ENCODE measurements at places on chromosomes 3 and 15.

DNA sequence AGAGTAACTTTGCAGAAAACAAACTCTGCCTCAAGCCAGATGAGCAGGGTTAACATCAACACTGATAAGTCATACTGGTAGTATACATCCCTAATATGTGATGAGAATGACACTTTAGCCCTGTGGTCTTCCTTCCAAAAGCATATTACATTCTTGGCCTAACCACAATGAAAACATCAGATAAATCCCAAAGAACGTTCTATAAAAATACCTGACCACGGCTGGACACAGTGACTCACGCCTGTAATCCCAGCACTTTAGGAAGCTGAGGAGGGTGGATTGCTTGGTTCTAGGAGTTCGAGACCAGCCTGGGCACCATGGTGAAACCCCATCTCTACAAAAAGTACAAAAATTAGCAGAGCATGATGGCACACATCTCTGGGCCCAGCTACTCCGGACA, 4.7 kb downstream of the TMCC1 start:
- no peak for DNase-seq

- no peak for DNase-seq
These were observed 553.7 kb downstream of the TAFA4 start for GRCh38 chr3:68378631-68379030.

- no peak for DNase-seq
These were observed 37.2 kb downstream of the CCDC54 start for GRCh38 chr3:107414325-107414964.

DNA sequence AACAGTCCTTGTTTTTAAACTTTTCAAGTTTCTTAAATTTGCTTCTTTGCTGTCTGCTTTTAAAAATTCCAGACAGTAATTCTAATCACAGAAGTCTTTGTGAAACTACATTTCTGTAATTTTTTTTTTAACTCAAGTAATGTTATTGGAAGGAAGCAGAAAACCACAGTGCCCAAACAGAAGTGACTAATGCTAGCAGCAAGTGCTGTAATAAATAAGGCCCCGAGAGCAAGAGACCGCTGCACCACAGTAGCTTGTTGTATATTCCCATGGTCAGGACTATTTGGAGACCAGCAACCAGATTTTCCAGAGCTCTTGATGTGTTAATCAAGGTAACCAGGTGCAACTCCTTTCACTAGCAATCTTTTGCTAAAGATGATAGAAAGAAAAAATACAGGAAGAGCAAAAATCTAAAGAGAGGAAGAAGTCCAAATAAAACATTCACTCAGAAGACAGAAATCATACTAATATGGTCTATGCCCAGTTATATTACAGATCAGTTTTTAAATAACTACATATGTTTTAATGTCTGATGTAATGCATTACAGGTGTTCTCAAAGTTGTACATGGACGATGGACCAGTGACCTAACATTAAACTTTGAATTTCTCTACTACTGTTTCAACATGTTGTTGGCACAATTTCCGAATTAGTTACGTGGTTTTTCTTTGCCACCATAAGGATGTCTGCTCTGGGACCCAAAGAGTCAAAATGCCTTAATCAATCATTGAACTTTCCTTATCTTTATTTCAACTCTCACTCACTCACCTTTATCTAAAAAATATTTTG, 36.4 kb downstream of the WWTR1 start:
- DNase-seq = no peak

- DNase-seq = no peak
These were observed 372.3 kb downstream of the SV2B start for GRCh38 chr15:91472316-91472756.

GRCh38 chr3:30449290-30449632, 157.1 kb upstream of the TGFBR2 start:
- no peak for DNase-seq

DNA sequence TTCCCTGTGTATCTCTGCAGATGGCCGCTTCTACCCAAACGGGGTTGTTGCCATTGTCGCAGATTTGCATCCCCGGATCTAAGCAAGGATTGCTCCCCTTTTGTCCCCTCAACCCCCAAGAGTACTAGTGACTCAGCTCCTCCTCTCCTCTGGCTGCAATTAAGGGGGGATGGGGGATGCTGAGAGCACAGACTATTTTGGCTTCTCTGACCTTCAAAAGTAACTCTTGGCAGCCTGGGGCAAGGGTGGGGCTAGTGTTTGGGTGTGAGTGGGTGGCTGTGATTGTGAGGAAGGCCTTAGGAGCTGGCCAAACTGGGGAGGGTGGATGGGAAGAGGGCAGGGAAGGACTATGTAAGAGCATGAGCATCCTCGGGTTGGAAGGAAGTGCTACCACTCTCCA, 1.2 kb upstream of the MAP1A start:
- DNase-seq = no peak

DNA sequence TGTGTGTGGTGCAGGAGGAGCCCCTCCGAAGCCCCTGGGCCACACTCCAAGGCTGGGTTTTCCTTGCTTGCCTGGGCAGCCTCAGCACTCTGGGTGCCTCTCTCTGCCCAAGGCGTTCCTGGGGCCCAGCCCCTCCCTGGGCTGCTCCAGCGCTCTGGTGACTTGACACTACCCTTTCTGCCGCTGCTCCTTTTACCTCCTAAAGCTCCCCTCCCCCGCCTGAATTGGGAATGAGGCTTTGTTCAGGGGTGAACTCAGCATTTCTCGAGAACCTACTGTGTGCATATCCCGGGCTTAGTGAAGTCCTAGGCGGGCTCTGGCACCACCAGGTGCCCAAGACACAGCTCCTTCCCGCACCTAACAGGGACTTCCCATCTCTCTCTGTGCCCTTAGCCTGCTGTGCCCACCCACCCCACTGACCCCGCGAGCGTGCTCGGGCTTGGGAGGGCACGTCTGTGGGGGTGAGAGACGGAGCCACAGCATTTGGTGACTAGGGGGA, 1.2 kb upstream of the BAHD1 start:
- peak; percentile 83 for DNase-seq

DNA sequence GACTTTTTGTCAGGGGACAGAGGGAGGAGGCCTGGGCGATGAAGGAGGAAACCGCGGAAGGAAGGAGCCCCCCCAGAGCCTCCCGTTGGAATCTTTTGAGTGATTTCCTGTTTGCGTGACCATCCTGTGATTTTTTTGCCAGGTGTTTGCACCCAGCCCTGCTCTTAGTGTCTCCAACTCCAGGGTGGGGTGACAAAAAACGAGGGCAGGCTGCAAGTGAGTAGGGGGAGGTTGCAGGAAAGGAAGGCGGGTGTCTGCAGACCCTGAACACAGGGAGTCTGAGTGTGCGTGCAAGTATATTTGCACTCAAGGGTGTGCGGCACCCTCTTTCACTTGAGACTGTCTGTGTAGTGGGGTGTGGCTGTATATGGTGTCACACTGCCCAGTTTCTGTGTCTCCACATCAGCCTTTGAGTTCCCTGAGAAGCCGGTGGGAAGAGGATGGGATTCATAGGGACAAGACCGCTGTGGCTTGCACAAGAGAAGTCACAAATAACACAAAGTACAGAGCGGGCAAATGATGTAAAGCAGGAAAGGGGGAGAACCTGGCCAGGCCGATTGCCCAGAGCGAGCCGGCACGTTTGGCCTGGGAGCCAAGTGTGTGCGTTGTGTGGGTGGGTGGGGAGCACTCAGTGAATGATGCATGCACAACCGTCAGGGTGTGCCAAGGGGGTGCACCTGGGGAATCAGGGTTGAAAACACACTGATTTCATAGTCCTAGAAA, 6.6 kb downstream of the ISLR2 start:
- no peak for DNase-seq

- no peak for DNase-seq
These were observed 3.5 kb downstream of the NAALADL2 start for GRCh38 chr3:174862666-174863065.

GRCh38 chr15:73822998-73823397, 50.4 kb upstream of the TBC1D21 start:
- peak; percentile 18 for DNase-seq

GRCh38 chr15:94028809-94029208, 202.6 kb upstream of the MCTP2 start:
- DNase-seq = no peak

- DNase-seq = no peak
These were observed 20.3 kb downstream of the TKT start for GRCh38 chr3:53235545-53235944.

DNA sequence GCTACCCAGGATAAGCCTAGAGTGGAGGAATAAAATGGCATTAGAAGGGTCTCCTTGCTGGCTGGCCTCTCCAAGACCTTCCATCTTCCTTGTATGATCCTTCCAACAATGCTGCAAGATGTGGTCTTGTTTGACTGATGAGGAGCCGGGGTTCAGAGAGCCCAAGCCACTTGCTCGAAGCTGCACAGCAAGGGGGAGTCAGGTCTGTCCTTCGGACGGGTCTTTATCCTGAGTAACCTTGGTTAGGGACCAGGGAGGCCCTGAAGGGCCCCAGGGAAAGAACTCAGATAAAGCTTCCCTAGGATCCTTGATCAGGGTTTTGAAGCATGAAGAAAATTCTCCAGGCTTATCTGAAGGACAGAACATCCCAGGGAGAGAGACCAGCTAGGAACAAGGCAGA, 7.0 kb upstream of the DNAJB8 start:
- no peak for DNase-seq

DNA sequence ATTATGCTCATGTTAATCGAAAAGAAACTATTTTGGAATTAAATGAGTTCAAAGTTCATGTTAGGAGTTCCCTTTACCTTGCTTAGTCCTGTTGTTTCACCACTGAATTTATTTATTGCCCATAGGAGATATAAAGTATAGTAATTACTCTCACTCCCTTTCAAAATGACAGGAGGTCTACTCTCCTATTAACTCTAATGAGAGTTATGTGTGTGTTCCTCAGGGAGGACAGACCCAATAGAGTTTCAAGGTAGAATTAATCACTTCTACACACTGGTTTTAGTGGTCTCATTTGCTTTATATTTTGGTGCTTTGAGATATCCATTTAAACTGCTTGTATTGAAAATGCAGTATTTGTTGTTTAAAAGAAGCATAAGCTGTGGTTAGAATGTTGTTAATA, 398.9 kb downstream of the NLGN1 start:
- DNase-seq = no peak
